ENCODE measurements at places on chromosomes 5 and 9. TPM values are rescaled to one million over a fixed set of nuclear protein-coding genes. Genes with fewer than 3 reads are reported as not detected.

DNA sequence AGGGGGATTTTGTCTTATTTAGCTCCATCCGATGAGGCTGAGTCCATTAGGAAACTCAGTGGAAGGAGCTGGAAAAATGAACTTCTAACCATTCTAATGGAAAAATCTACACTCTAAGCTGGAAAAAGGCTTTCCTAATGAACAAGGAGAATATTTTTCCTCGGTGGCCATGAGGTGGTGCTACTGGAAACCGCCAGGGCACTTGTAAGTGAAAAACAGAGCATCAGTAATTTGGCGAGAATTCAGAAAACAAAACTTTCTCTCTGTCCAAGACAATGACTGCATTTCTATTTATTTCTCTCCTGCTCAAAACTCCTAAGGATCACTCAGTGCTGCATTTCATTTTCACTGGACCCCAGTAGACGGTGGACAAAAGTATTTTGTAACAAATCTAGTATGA is 237.6 kb downstream of the TENT4A start:
- DNase-seq: no peak

DNA sequence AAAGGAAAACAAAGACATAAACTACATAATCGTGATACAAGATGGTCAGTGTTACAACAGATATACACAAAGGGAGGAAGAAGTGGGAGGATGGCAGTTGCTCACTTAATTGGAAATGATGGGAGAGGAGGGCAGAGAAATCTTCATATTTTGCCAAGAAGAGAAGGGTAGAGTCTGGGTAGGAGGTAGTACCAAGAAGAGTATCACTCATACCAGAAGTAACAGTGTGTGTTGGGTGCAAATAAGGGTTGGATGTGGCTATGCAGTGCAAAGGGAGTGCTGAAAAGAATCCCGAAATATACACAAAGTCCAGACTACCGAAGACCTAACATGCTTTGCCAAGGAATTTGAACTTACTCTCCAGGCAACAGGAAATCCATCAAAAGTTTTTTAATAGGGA is 41.0 kb downstream of the ERMP1 start:
- DNase-seq: no peak

GRCh38 chr9:34010979-34011378 is 37.7 kb downstream of the UBAP2 start:
- DNase-seq: no peak

DNA sequence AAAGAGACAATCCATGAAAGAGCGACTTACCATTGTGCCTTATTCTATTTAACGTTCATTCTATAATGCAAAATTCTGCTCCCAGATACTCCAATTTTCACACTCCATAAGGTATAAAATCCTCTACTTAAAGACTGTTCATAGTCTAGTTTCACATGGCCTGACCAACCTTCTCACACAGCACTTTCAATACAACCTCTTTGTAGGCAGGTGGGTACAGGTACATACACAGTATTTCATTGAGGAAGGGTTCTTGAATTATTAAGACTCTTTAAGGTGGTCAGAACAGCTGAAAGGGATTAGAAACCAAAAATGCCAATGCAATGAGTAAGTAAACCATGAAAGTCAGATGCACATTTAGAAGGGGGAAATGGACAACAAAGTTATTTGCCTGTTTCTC is 352.0 kb downstream of the PARP8 start:
- DNase-seq: no peak

The NKD2 gene
- polyA plus RNA-seq: 2.6 TPM

The JADE2 gene
- polyA plus RNA-seq: 8.3 TPM

Data from heart left ventricle (tissue), 16 donors.